ENCODE measurements at places on chromosomes 5 and 9. TPM values are rescaled to one million over a fixed set of nuclear protein-coding genes. Genes with fewer than 3 reads are reported as not detected.

CYFIP2 gene
- 288 TPM for total RNA-seq

IL33 gene
- not detected for total RNA-seq

GRCh38 chr9:93262537-93263310, 78.8 kb downstream of the WNK2 start:
- H3K4me1 ChIP-seq, result peaks cover 3% of the 10 kb centered on the region
- no peaks in the 10 kb centered on the region for H3K36me3 ChIP-seq
- DNase-seq, result no peak
- H3K27ac ChIP-seq, result no peak overlapping the region
- no peaks in the 10 kb centered on the region for H3K27me3 ChIP-seq

PDGFRB gene
- total RNA-seq, result 0.34 TPM
